SK-N-DZ (cell line): ENCODE measurements at places on chromosomes 5 and 9.

DNA sequence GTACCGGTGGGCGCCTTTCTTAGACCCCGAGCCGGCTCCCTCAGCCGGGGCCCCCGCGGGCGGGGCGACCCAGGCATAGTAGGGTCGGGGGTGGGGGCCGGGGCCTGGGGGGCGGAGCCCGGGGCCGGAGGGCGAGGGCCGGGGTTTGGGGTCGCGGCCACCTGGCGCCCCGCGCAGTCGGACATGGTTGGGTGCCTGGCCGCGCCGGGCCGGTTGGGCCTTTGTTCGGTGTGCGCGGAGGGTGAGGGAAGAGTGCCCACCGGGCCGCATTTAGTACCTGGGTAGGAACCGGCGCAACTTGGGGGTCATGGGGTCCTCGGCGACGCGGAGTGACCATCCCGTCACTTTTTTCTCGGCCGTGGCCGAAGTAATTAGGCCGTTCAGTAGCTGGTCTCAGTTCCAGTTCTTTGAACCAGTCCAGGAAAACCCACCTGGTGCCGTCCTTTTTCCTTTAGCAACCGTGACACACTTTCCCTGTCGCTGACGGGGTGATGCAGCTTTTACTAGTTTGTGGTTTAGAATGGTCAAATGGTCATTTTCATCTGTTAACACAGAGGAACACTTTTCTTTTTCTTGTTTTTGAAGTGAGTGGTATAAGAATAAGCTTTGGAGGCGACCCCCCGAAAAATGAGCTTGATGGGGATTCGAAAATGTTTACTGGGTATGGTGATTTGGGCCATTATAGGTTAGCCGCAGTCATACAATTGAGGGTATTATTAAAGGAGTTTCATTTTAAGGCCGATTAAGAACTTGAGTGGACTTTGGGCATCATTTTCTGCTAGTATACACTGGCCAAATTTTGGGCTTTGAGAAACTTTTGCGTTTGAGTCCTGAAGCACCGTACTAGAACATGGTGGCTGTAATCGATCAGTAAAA is 589 bp downstream of the CKS2 start:
- DNase-seq, result peak; percentile 3

DNA sequence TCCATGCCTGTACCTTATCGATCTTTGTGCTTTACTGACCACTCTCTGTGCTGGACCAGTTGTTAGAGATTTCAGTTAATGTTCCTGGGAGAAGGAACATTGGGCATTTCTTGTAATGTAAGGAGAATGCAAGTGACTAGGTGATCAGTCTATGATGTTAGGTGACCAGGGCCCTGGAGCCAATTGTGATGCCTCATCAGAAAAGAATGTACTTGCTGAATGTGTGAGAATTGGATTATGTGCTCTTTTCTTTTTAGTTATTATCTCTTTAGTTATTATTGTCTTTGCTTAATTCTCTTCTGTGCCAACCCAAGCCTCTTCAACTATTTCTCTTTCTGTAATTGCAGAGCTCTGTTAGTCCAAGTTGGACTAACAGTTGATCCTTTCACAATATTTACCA is 92.9 kb downstream of the LRRC70 start:
- no peak for DNase-seq

DNA sequence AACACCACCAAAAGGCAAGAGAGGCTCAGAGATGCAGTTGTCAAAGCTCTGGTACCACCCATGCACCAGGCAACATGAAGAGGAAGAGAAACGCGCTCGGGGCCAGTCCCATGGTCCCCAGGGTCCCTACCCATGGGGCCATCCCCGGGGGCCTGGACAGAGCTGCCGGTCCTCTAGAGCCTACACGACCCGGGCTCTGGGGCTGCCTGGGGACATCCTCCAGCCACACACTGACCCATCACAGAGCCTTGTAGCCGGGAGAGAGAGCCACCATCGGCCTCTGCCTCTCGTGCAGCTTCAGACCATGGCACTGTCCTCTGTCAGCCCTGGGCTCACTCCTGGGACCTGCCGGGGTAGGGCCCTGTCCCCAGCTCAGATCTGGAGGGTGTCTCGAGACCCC is 23.7 kb downstream of the VAV2 start:
- DNase-seq, result no peak

DNA sequence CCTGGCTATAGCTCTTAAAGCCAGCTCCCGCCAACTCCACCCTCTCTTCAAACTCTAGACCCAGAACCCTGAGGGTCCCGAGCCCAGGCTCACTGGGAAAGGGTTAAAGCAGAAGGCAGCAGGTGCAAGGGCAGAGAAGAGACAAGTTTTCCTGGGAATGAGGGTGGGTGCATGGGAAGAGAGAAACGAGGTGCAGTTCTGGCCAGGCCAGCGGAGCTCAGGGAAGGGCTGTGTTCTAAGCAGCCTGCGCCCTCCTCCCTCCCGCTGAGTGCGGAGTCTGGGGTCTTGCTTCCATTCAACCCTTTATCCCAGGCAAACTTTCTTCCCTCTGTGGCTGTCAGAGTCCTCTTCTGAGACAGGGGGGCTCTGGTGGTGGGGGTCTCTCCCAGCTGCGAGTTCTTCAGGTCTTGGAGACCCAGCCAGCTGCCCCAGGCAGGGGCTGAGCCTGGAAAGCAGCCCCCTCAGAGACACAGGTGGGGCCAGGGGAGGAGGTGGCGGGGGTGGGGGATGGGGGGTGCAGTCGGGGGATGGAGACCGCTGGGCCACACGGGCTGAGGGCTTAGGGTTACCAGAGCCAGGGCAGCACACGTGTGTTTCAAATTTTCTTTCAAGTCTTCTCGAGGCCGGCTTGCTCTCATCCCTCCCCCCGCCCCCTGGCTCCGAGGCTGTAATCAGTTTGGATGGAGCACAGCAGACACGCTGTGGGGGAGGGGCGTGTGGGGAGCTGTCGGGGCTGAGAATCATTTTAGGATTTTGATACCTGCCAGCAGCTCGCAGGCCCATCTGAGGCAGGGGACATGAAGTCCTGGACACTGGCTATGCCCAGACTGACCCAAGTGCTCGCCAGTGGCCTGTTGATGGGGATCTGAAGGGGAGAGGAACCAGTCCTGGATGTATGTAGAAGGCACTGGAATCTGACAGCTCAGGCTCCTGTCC is 169.6 kb upstream of the SMIM23 start:
- no peak for DNase-seq

GRCh38 chr5:145130996-145131395 is 704.1 kb downstream of the PRELID2 start:
- DNase-seq, result no peak

DNA sequence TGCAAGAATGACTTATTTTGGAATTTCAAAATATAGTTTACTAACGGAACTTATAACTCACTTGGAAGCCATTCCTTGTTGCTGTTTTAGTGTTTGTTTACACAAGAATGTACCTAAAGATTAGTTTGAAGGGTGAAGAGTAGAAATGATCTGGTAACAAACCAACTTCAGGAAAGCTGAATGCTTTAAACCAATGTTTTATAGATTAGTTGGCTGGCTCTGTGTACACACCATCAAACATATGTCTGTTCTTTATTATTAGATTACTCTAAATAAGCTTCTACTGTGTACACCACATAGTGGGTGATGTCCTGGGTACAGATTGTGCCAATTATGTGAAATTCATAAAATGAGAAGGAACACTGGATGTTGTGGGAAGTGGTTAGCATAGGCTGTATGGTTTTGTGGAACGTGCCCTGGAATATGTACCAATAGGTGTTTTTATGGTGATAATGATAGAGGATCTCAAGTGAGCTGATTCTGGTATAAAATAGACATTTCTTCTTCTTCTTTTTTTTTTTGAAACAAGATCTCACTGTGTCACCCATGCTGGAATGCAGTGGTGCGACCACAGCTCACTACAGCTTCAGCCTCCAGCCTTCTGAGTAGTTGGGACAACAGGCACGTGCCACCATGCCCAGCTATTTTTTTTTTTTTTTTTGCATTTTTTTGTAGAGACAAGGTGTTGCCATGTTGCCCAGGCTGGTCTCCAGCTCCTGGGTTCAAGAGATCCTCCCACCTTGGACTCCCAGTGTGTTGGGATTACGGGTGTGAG is 109.3 kb upstream of the DHFR start:
- no peak for DNase-seq

DNA sequence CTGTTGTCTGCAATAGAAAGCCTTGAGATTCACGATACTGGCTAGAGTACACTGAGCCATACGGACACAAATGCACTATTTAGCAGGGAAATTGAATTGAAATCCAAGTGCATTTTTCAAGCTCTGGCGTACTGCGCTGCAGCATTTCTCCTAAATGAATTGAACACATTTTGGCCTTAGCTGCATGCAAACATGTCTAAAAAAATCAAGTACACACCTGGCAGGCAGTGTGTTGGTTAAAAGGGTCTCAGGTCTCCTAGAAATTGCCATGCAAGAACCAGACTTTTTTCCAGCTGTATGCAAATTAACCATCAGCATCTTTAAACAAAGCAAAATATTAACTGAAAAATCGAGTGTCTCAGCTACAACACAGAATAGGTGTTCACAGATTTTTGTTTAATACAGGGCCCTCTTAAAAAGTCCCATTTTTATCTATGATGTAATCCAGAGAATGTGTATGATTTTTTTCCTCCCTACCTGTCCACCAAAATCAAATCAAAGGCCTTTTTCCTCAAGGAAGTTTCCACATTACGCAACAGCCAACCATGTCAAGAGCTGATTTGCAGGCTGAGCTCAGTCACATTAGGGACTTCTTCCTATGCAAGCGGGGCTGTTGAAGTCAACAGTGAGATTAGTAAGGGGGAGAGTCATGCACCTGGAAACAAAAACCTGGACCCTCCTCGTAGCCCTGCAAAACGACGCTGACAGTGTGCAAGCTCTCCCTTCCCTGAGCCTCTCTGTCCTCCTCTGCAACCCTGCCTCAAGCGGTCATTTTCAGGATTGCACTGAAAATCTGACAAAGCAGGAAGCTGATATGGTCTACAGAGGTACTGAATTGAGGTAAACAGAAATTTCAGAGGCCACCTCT is 14.1 kb upstream of the SFXN1 start:
- DNase-seq, result peak; percentile 69

DNA sequence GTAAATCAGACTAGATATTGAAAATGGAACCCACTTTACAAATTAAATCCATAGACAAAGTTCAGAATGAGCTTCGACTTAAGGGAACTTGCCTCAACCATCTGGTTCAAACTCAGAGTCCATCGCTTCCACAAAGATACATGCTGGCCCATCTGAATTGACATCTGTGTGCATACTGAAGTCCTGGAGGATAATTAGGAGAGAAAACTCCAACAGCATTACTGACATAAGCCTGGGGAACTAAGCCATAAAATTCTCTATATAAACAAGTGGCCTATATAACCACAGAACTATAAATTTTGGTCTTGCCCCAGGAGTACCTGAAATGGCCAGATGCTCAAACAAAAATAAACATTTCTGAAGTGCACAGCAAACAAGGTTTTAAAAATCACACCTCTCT is 94.4 kb downstream of the IZUMO3 start:
- DNase-seq, result no peak

GRCh38 chr9:137778914-137779313 is 98.7 kb upstream of the CACNA1B start:
- DNase-seq, result no peak
